NCI-H187 (cell line): ENCODE measurements at places on chromosomes 4 and X.

GRCh38 chr4:56976837-56977320 lies 527 bp downstream of the NOA1 start:
- peak; percentile 26 for DNase-seq

DNA sequence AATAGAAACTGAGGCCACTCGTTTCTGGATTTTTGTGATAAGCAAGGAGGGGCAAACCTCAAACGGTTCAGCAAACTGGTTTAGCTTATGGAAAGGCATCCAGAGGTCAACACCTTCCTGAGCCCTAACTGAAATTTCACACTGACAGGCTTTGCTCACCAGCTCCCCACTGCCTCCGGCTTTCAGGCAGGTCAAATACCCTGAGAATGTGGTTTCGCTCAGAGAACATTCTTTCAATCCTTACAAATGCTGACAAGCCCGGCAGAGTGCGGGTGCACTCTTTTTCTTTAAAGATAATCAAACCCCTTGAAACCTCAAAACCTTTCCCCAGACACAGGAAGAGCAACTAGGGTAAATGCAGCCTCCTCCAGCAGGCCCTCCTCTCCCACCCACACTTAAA lies 41.5 kb downstream of the CD40LG start:
- no peak for DNase-seq

- no peak for DNase-seq
Measured at GRCh38 chrX:72101597-72102037, 30.1 kb downstream of the RTL5 start.

DNA sequence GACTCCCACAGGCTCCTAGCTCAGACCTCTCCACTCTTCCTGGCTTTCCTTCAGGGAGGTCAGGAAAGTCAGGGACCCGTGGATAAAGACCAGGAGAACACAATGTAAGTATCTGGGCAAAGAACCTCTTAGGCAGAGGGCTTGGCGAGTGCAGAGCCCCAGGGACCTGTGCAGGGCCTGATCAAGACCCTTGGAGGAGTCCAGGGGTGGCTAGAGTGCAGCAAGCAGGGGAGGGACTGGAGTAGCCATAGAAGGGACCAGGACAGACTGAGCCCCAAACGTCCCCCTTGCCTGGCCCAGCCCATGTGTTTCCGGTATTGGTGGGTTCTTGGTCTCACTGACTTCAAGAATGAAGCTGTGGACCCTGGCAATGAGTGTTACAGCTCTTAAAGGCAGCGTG lies 5.9 kb upstream of the TNIP2 start:
- no peak for DNase-seq

DNA sequence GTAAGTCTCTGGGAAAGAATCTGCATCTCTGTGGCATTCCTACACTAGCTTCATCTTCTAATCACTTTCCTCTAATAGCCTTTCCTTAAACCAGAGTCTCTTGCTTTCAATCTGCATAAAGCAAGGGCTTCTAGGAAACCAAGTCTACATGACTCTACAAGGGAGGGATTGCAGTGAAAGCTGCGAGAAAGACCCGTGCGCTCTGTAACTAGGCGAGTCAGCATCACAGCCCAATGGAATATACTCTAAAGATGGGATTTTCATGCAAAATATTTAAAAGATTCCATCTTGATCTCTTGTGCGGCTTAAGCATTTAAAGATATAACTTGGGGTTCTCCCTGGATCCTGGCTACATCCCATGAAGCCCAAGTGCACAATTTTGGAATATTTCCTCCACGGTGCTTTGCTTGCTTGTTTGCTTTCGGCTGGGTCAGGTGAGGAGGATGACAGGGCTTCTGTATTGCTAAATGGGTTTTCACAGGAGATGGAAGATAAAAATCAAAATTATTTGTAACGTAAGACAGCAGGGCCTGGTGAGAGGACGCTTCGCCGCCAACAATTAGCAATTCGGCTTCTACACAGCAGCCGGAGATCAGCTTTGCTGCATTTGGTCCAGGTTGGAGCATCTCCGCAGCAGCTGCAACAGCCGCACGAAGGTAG lies 687 bp upstream of the GRIA2 start:
- no peak for DNase-seq

- no peak for DNase-seq
Measured at GRCh38 chr4:150012851-150013360, 65.3 kb upstream of the DCLK2 start.

- peak; percentile 17 for DNase-seq
Measured at GRCh38 chr4:72701987-72702819, 133.2 kb upstream of the ADAMTS3 start.

DNA sequence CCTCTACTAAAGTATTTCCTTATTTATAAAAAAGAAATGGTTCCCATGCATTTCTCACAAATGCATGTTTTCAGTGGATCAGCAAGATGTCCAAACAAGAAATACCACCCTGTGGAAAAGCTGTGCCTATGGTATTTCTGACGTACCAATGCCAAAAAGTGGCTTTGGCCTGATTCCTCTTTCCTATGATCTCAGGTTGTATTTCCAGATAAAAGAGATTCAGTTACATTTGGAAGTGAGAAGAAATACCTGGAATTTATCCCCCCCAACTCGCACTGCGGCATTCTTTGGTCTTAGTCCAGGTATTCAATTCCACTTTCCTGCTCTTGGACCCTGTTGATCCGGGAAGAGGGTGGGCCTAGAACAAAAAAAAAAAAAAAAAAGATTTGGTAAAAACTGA lies 815.9 kb upstream of the FRG1 start:
- no peak for DNase-seq

DNA sequence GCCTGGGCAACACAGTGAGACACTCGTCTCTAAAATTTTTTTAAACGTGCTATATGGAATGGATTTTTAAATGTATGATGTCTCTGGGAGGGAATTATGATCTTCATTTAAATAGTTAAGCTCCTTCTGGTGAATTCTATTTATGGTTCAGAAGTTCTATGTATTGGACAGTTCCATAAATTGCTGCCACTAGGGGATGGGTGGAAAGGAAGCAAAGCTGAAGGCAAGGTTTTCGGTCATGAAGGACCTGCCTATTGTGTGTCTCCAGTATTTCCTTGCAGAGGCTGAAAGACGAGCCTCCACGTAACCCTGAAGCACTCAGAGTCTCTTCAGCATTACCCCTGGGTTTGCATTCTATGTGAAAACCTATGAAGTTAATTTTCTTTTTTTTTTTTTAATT lies 451.5 kb upstream of the FAT1 start:
- DNase-seq, result no peak

GRCh38 chr4:42122237-42122636 lies 30.2 kb downstream of the BEND4 start:
- no peak for DNase-seq

GRCh38 chr4:26179316-26179760 lies 141.5 kb upstream of the RBPJ start:
- no peak for DNase-seq

- no peak for DNase-seq
Measured at GRCh38 chr4:42632653-42633382, 24.1 kb downstream of the ATP8A1 start.
